ENCODE measurements at places on chromosomes 4 and X. TPM values are rescaled to one million over a fixed set of nuclear protein-coding genes. Genes with fewer than 3 reads are reported as not detected.
A peak's percentile ranks its signal among the peaks of the same experiment; 100 is the strongest.

Gene AVPR2
- 0.09 TPM for total RNA-seq

Gene NUP54
- total RNA-seq, result 38.6 TPM

DNA sequence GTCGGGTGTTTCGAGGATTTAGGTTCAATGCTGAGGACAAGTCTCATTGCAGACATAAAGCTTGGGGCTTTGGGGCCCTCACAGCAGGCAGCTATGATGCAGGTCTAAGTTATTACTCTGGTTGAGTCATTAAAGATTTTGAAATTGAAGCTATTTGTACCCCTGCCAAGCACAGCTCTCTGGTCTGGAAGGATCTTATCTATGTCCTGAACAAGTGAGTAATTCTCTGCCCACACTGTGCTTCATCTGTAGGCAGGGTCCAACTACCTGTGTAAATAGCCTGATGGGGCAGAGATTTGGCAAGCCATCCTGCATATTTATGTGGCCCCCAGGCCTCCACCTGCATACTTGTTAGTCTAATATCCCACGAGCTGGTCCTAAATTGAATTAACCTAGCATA, 41.4 kb upstream of the MAGEA4 start:
- DNase-seq, result peak; percentile 30

DNA sequence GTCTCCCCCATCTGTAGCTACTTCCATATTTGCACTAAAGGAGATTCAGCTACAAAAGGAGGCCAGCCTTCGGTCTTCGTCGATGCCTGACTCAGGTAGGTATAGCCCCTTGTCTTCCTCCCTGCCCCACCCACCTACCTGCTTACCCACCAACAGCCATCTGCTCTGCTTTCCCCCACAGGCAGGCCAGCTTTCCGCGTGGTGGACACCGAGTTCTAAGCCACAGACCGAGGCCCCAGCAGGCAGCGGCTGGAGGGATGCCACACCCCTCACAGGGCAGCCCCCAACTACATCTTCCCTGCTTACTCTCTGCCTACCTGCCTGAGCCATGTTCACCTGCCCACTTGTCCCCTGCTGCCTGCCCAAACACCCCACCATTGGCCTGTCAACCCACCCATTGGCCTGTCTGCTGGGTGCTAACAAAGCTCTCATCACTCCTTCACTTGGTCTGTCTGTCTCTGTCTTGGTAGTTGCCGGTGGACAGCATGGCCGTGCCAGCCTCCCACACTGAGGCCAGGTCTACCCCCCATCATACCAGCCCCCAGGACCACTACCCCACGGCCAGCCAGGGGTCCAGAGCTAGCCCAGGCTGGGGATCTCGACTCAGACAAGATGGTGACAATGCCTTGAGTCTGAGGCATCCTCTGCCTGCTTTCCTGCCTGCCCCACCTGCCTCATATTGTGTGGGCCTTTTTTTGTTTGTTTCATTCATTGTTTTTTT, 4.1 kb upstream of the USP11 start:
- no peak for DNase-seq

Gene PRR32
- total RNA-seq, result not detected

- DNase-seq, result no peak
These were observed 77.8 kb downstream of the SORBS2 start for GRCh38 chr4:185734214-185734613.

GRCh38 chr4:108446556-108446955, 173.8 kb upstream of the RPL34 start:
- no peak for DNase-seq

- DNase-seq, result no peak
These were observed 6.0 kb downstream of the P2RY4 start for GRCh38 chrX:70254063-70254400.

GRCh38 chr4:39452860-39453587, 5.7 kb downstream of the RPL9 start:
- no peak for DNase-seq

- DNase-seq, result peak; percentile 42
These were observed 22.5 kb downstream of the HNRNPH2 start for GRCh38 chrX:101430457-101431078.

Gene INTU
- total RNA-seq, result 5.0 TPM

DNA sequence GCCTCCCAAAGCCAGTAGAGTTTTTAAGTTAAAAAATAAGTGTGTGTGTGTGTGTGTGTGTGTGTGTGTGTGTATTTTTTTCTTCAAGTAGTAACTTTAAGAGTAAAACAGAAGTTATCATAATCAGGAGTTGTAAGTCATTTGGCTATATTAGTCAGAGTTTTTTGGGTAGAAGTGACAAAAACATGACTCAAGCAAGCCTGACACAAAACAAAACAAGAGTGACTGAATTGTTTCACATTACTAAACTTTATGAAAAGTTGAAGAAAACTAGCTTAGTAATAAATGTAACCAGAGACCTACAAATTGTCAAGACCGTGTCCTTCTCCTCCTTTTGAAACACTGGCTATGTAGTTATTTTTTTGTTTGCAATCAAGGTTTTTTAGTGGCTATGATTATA, 738.0 kb upstream of the PITX2 start:
- no peak for DNase-seq

GRCh38 chr4:78354782-78355181, 196.8 kb upstream of the ANXA3 start:
- DNase-seq, result no peak

DNA sequence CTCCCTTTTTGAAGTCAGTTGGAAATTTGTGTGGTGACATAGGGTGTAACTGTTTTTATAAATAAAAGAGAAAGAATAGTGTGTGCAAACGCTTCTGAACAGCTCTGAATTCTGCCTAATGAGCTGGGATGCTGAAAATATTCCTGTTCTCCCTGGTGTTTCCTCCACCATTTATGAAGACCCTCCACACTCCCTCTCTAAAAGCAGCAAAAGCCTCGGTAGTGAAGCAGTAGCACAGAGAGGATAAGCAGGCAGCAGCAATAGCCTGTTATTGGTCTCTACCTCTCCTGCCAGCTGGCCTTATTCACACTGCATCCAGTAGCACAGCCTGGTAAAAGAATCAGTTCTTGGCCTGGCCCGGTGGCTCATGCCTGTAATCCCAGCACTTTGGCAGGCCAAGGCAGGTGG, 406.1 kb downstream of the IQCM start:
- no peak for DNase-seq

GRCh38 chr4:40140196-40140595, 56.6 kb upstream of the RHOH start:
- no peak for DNase-seq

DNA sequence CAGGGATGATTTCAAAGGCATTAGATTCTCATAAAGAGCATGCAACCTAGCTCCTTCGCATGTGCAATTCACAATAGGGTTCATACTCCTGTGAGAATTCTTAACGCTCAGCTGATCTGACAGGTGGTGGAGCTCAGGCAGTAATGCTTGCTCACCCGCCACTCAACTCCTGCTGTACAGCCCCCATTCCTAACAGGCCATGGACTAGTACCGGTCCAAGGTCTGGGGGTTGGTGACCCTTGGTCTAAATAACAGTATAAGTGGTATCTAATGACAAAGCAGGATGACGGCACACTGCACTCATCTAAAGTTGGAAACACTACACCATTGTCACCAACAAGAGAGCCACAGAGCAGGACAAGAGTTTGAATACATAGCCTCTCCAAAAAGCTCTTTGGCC, 28.5 kb downstream of the ADGRA3 start:
- no peak for DNase-seq

DNA sequence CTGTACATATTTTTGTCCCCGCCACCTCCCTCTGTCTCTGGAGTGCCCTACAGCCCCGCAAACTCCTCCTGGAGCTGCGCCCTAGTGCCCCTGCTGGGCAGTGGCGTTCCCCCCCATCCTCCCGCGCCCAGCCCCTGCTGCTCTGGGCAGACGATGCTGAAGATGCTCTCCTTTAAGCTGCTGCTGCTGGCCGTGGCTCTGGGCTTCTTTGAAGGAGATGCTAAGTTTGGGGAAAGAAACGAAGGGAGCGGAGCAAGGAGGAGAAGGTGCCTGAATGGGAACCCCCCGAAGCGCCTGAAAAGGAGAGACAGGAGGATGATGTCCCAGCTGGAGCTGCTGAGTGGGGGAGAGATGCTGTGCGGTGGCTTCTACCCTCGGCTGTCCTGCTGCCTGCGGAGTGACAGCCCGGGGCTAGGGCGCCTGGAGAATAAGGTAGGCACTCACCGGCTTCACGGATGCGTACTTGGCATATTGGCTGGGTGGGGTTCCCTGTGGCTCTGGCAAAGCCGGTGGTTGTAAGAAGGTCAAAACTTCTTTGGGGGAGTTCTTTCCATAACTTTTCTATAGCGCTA, 653 bp downstream of the HHIP start:
- DNase-seq, result peak; percentile 43

- no peak for DNase-seq
These were observed 193.9 kb upstream of the SPOCK3 start for GRCh38 chr4:167428156-167428555.

Gene GAGE2A
- total RNA-seq, result not detected

DNA sequence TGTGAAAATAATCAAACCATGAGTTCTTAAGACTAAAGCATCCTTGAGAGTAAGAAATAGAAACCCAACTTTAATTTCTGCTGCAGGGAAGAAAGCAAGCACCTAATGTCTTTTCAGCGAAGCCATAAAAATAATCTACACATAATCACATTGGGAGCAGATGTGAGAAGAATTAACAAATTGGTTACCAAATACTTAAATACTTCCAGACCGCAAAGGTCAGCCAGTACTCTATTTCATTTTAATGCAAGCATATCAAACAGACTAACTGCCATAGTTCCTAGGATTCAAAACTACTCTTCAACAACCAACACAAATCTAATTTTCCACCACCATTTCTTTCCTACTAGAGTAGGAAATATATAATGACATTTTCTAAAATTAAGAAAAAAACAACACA, 144.8 kb upstream of the SLIT2 start:
- no peak for DNase-seq

All from Caki2 (cell line).